ACHN (cell line): ENCODE measurements at places on chromosomes 6 and 20.

- DNase-seq = no peak
Observed at GRCh38 chr6:121627761-121628160, 192.3 kb downstream of the GJA1 start.

- DNase-seq = no peak
Observed at GRCh38 chr6:40383348-40384115, 203.6 kb downstream of the LRFN2 start.

DNA sequence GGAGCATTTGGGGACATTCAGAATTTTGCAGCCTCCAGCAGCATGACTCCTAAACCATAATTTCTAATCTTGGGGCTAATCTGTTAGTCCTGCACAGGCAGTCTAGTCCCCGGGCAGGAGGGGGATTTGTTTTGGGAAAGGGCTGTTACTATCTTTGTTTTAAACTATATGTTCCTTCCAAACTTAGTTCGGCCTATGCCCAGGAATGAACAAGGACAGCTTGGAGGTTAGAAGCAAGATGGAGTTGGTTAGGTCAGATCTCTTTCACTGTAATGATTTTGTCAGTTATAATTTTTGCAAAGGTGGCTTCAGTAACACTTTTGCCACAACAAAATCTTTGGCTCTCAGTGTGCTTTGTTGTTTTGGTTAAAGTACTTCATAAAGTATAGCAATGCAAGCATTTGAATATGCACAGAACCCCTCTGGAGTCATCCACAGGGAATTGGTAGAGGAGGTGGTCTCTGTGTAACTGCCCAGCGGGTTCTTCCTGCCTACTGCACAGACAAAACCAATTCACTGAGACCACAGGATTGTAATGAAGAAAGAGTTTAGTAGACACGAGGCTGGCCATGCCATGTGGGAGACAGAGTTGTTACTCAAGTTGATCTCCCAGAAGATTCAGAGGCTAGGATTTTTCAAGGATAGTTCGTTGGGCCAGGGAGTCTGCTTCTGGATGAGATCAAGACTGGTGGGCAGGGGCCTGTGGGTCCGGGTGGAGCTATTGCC is 224.1 kb upstream of the MYLIP start:
- DNase-seq = no peak

DNA sequence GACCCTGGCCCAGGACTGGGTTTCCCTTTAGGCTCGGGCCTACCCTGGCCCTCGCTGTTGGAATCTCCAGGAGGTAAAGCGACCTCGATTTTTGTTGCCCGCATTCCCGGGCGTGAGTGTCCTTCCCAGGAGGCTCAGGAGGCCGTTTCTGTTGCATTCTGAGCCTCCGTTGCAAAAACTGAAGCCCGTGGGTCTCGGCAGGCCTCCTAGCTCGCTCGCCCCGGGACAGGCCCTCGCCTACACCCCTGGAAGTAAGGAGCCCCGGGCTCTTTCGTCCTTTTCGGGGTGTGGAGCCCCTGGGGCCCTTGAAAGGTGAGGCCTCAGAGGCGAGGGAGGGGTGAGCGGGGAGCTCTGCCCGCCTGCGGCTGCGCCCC is 2.3 kb downstream of the NR2E1 start:
- DNase-seq = no peak

GRCh38 chr6:67933278-67933677 is 701.8 kb upstream of the ADGRB3 start:
- DNase-seq = peak; percentile 12

DNA sequence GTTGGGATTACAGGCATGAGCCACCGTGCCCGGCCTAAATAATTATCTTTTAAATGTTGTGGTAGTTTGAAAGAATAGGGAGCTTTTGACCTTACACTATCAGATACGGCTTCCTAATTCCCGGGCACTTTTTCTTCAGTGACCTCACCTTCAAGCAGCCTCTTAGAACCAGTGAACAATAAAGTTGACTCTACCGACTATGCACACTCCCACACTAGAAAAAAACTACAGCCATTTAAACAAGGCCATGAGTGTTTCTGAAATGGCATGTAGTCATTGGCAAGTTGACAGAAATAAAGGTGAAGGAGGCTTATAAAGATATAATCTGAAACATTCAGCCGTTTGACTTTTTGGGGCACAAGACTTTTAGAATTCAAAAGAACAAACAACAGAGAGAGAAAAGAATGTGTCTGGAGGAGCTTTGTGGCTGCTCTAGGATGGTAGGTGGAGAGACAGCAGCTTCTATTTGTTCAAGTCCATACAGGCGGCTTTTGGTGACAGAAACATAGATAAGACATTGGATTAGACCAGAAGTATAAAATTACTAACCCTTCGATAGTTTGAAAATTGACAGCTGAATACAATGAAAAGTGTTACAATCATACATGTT is 75.2 kb downstream of the GJA1 start:
- no peak for DNase-seq

DNA sequence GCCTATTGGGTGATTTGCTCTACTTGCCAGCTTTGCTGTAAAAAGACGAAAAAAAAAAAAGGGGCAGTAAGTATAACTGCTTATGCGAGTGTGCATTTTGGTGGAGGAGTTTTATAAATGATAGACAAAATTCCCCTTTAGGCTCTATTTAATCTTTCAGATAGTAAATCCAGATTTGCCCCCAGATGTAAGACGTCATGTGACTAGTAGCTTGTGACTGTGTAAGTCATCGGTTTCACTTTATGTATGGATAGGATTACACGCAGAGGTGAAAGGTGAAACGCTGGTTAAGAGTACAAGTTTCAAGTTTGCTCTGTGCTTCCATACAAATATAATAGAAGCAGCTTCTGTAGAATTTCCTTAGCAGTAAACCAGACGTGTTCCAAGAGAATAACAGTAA is 7.9 kb downstream of the RAB32 start:
- no peak for DNase-seq

DNA sequence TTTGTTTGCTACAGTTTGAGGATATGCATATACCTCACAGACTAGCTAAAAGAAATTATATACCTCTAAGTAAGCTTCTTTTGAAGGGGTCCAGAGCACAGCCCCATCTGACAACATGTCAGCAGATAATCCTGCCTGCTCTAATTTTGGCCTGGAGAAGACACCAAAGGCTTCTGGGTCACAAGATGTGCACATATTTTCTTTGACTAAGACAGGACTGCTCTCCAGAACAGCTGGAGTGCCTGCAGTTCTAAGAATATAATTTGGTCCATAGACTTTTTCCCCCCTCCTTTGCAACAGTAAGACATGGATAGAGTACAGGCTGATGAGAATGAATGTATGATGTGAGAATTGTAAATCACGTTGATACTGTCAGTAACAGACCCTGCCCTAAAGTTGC is 107.9 kb upstream of the KCNK16 start:
- DNase-seq = no peak

GRCh38 chr6:36319436-36319762 is 17.3 kb downstream of the BNIP5 start:
- no peak for DNase-seq

- peak; percentile 63 for DNase-seq
Observed at GRCh38 chr6:54267798-54268197, 40.4 kb upstream of the TINAG start.

DNA sequence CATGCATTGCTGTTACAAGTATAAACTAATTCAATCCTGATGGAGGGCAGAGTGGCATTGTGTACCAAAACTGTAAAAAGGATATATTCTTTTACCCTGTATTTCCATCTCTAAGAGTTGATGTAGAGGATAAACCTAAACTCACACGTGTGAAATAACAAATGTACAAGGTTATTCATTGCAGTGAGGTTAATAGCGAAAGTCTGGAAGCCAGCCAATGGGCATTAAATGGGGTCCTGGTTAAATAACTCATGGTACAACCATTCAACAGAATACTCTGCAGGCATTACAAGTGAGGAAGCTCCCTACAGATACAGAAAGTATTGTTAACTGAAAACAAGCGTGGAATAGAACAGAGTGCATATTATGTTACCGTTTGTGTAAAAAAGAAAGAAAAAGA is 56.9 kb downstream of the BCAS1 start:
- DNase-seq = no peak

DNA sequence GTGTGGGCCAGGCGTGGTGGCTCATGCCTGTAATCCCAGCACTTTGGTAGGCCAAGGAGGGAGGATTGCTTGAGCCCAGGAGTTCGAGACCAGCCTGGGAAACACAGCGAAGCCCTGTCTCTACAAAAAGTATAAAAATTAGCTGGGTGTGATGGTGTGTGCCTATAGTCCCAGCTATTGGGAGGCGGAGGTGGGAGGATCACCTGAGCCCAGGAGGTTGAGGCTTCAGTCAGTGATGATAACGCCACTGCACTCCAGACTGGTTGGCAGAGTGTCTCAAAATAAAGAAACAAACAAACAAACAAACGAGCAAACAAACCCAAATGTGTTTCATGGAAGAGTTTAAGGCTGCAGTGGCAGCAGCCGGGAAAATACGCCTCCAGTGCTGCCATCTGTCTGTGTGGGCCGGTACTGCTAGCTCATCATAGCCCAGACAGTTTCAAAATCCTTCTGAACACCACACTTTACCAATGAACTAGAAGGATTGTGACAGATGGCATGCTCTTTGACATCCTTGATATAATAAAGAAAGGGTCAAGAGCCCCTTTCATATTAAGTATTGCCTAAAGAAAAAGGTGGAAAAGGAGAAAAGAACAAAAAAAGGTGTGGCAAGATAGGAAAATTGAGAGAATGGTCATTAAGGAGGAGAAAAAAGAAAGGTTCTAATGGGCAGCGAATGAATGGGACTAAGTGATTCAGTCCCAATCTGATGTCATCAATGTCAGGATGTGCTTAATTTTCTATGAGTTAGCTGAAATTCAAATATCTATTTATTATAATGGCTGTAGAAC is 298.6 kb downstream of the SYNE1 start:
- DNase-seq = peak; percentile 33

GRCh38 chr20:821046-821730 is 12.3 kb upstream of the FAM110A start:
- no peak for DNase-seq
